ENCODE measurements at places on chromosomes 3 and 15.
A peak's percentile ranks its signal among the peaks of the same experiment; 100 is the strongest.

GRCh38 chr3:183591881-183592521, 36.5 kb upstream of the KLHL6 start:
- no peak overlapping the region for H3K4me3 ChIP-seq
- H3K4me1 ChIP-seq, result peaks cover 42% of the 10 kb centered on the region
- H3K27ac ChIP-seq, result peak overlapping the region; percentile 75
- H3K36me3 ChIP-seq, result peaks cover 1% of the 10 kb centered on the region
- DNase-seq, result no peak

DNA sequence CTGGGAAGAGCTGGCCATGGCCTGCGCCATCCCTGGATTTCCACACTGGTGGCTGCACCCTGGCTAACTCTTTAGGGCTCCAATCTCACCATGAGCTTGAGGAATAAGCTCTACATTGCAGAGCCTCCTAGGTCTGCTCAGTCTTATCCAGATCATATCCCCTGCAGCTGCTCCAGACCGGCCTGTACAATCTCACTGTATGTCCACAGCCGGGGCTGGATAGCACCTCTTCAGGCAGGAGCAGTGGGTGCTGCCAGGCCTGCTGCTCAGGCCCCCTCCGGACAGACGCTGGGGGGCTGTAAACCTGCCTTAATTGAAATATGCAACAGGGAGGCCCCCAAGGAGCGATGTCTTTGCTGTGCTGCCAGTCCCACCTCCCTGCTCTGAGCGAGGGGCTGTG, 15.6 kb downstream of the INSYN1 start:
- no peak overlapping the region for H3K4me3 ChIP-seq
- no peak for DNase-seq
- no peaks in the 10 kb centered on the region for H3K4me1 ChIP-seq
- peaks cover 4% of the 10 kb centered on the region for H3K27me3 ChIP-seq
- H3K27ac ChIP-seq, result no peak overlapping the region
- H3K36me3 ChIP-seq, result no peaks in the 10 kb centered on the region

DNA sequence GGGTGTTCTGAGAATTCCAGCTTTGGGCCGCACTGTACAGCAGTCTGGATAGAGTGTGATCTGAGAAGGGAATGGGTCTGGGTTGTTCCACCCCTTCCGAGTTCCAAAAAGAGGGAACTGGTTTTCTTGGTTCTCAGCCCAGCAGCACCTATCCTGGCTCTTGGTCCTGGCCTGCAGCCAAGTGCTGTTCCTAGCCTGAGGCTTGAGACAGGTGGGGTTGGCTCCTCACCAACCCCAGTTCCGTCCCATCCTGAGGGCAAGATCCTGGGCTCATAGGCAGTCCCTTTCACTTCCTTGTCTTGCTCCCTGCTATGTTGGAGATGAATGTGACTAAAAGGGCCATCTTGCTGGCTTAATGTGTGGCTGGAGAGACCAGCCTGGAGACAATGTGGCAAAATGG, 15.2 kb downstream of the IVD start:
- DNase-seq, result no peak
- H3K36me3 ChIP-seq, result peaks cover 2% of the 10 kb centered on the region
- H3K4me3 ChIP-seq, result no peak overlapping the region

GRCh38 chr3:190116551-190117067, 4.1 kb downstream of the P3H2 start:
- no peaks in the 10 kb centered on the region for H3K36me3 ChIP-seq
- peaks cover 5% of the 10 kb centered on the region for H3K4me1 ChIP-seq
- H3K27me3 ChIP-seq, result peaks cover 54% of the 10 kb centered on the region
- DNase-seq, result no peak
- H3K4me3 ChIP-seq, result no peak overlapping the region

DNA sequence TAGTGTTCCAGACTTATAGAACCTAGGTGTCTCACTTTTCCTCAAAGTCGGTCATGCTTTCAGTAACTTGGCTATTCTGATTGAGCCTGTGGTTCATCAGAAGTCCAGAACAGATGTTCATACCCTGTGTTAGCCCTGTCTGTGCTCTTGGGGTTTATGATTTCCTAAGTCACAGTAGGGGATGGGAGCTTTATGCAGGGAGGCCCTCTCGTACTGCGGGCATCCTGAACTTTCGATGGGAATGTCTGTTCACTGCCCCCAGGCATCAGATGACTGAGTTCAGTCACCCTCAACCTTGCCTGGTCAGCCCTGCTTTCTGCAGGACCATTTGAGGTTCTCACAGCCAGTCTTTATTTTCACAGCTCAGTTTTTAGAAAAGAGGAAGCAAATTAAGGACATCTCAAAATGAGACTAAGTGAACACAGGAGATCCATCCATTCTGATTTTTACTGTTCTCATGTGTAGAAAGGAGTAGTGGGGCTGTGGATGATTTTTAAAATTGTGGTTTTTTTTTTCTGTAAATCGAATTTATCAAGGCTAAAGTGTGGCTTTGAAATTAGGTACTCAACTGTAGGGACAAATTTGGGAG, 71.3 kb downstream of the CMTM8 start:
- H3K27me3 ChIP-seq, result no peaks in the 10 kb centered on the region
- DNase-seq, result no peak

- H3K4me3 ChIP-seq, result no peak overlapping the region
- no peak for DNase-seq
- H3K27ac ChIP-seq, result no peak overlapping the region
- no peaks in the 10 kb centered on the region for H3K4me1 ChIP-seq
- H3K27me3 ChIP-seq, result no peaks in the 10 kb centered on the region
These were observed 504.4 kb downstream of the FHIT start for GRCh38 chr3:60746695-60747416.

- no peaks in the 10 kb centered on the region for H3K27me3 ChIP-seq
- no peak overlapping the region for H3K4me3 ChIP-seq
- no peak for DNase-seq
- no peak overlapping the region for H3K27ac ChIP-seq
These were observed 12.0 kb upstream of the ACAD9 start for GRCh38 chr3:128867200-128868125.

DNA sequence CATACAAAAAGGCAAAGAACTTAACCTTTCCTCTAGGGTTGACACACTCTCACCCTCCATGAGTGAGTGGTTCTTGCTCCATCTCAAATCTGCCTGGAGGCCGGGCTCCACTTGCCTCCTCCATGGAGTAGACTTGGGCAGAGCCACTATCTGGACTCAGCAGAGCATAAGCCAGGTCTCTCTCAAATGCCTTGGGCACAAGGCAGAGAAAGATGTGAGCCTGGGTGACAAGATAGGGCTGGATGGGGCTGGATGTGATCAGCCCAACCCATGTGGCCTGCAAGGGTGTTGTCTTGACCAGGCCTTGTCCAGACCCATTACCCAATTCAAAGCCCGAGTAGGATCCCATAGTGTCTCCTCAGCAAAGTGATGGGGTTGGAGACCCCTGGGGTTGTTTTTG, 4.2 kb upstream of the RPL29 start:
- no peaks in the 10 kb centered on the region for H3K27me3 ChIP-seq
- no peak for DNase-seq
- no peak overlapping the region for H3K27ac ChIP-seq

GRCh38 chr3:192825657-192826200, 91.9 kb downstream of the MB21D2 start:
- no peak overlapping the region for H3K4me3 ChIP-seq
- H3K27ac ChIP-seq, result no peak overlapping the region
- H3K27me3 ChIP-seq, result peaks cover 4% of the 10 kb centered on the region

- no peak overlapping the region for H3K27ac ChIP-seq
- DNase-seq, result no peak
- peaks cover 34% of the 10 kb centered on the region for H3K36me3 ChIP-seq
- H3K27me3 ChIP-seq, result no peaks in the 10 kb centered on the region
- H3K4me3 ChIP-seq, result no peak overlapping the region
- H3K4me1 ChIP-seq, result no peaks in the 10 kb centered on the region
These were observed 15.8 kb downstream of the MFN1 start for GRCh38 chr3:179363332-179363731.

- peak; percentile 37 for DNase-seq
- peaks cover 2% of the 10 kb centered on the region for H3K36me3 ChIP-seq
- H3K4me1 ChIP-seq, result peaks cover 20% of the 10 kb centered on the region
- no peaks in the 10 kb centered on the region for H3K27me3 ChIP-seq
- H3K27ac ChIP-seq, result no peak overlapping the region
- H3K4me3 ChIP-seq, result no peak overlapping the region
These were observed 27.7 kb downstream of the TRAK1 start for GRCh38 chr3:42118762-42119361.

- no peak overlapping the region for H3K27ac ChIP-seq
- peak; percentile 62 for DNase-seq
- H3K4me3 ChIP-seq, result no peak overlapping the region
- no peaks in the 10 kb centered on the region for H3K4me1 ChIP-seq
- H3K36me3 ChIP-seq, result no peaks in the 10 kb centered on the region
These were observed 162.7 kb downstream of the STT3B start for GRCh38 chr3:31695280-31696008.

DNA sequence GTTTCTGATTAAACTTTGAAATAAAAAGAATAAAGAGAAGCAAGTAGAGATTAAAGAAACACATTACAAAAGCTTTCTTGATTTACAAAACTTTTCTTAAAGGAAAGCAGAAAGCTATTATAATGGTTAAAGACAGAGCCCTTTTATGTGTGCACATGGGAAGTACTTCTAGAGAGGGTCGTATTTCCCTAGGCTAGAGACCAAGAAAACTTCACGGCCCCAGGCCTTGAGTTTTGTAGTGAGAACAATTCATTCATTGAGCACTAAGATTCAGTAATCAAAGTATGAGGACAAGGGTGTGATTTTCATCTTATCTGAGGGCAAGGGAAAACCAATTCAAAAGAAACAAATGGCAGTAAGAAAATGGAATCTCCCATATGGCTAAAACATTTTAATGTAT, 854.1 kb downstream of the ROBO1 start:
- DNase-seq, result no peak
- peaks cover 2% of the 10 kb centered on the region for H3K4me1 ChIP-seq
- H3K36me3 ChIP-seq, result no peaks in the 10 kb centered on the region
- H3K4me3 ChIP-seq, result no peak overlapping the region
- no peaks in the 10 kb centered on the region for H3K27me3 ChIP-seq

- H3K27ac ChIP-seq, result no peak overlapping the region
- peaks cover 11% of the 10 kb centered on the region for H3K4me1 ChIP-seq
- H3K4me3 ChIP-seq, result no peak overlapping the region
- no peaks in the 10 kb centered on the region for H3K36me3 ChIP-seq
- no peak for DNase-seq
These were observed 95.8 kb upstream of the TGFBR2 start for GRCh38 chr3:30510596-30510995.

- H3K4me1 ChIP-seq, result no peaks in the 10 kb centered on the region
- no peak overlapping the region for H3K27ac ChIP-seq
- H3K4me3 ChIP-seq, result no peak overlapping the region
- DNase-seq, result no peak
These were observed 402.8 kb upstream of the RARB start for GRCh38 chr3:25025236-25025635.

DNA sequence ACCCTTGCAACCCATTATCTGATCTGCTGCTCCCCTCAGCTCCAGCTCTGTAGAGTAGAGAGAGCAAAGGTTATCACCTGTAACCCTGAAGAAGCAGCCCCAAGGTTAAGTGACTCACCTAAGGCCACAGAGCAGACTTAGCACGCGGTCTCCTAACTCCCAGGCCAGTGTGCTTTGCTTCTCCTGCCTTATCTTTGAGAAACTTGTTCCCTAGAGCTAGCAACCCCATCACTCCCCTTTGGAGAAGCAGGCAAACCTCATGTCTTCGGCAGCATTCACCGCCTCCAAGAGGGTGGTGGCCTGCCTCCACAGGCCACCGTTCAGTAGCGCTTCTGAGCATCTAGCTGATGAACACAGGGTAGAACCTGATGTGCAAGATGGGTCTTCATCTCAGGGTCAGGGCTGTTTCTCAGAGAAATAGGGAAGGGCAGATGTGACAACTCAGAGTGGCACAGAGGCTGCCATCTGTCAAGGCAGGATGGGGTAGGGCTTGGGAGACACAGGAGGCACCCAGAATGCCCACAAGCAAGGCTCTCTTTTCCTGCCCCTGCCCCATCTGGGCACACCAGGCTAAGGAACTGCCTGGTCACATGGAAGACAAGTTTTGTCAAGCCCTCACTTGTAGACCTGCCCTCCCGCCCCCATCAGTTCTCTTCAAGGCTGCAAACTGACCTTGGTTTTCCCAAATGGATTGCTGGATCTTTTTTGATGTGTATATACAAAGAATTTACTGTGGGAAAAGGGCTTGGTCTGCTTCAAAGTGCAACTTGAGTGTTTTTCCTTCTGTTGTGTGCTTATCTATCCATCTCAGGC, 34.9 kb upstream of the CLK3 start:
- H3K36me3 ChIP-seq, result peaks cover 8% of the 10 kb centered on the region
- H3K27ac ChIP-seq, result no peak overlapping the region
- no peaks in the 10 kb centered on the region for H3K4me1 ChIP-seq

DNA sequence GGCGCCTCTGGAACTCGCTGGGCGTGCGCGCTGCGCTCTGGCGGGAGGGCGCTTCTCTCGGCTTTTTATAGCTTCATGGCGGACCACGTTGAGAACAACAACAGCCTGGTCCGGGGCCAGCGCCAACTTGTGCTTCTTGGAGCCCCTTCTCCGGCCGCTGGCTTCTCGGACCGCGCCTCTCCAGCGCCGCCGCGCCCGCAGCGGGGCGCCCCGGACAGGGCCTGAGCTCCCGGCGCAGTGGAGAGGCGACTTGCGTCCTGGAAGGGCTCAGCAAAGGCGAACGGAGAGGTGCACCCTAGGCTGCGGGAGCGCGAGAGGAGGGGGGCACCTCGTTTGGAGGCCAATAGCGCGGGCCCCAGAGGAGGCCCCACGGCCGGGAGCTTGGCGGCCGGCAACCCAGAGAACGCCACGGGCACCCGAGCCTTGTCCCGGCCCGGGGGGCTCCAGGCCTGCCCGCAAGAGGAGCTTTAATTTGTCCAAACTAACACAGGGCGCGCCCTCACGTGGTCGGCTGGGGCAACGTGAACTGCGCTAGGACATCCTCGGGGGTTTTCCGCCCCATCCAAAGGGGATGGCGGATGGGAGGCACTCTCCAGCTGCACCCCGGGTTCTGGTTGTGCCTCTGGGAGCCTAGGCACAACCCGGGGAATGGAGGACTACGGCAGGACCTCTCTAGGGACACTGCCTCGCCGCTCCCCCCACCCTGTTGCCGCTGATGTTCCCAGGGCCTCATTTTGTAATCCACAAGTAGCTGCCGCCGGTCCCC, 37.8 kb downstream of the HMCES start:
- H3K4me1 ChIP-seq, result peaks cover 22% of the 10 kb centered on the region
- H3K27ac ChIP-seq, result peak overlapping the region; percentile 58
- peak overlapping the region; percentile 88 for H3K4me3 ChIP-seq
- peak; percentile 93 for DNase-seq
- no peaks in the 10 kb centered on the region for H3K27me3 ChIP-seq

GRCh38 chr15:24878153-24878552, 76.6 kb upstream of the SNRPN start:
- peak; percentile 14 for DNase-seq
- no peak overlapping the region for H3K27ac ChIP-seq
- no peak overlapping the region for H3K4me3 ChIP-seq
- H3K36me3 ChIP-seq, result peaks cover 2% of the 10 kb centered on the region
- H3K27me3 ChIP-seq, result peaks cover 2% of the 10 kb centered on the region
